ENCODE measurements at places on chromosomes 4 and X.

DNA sequence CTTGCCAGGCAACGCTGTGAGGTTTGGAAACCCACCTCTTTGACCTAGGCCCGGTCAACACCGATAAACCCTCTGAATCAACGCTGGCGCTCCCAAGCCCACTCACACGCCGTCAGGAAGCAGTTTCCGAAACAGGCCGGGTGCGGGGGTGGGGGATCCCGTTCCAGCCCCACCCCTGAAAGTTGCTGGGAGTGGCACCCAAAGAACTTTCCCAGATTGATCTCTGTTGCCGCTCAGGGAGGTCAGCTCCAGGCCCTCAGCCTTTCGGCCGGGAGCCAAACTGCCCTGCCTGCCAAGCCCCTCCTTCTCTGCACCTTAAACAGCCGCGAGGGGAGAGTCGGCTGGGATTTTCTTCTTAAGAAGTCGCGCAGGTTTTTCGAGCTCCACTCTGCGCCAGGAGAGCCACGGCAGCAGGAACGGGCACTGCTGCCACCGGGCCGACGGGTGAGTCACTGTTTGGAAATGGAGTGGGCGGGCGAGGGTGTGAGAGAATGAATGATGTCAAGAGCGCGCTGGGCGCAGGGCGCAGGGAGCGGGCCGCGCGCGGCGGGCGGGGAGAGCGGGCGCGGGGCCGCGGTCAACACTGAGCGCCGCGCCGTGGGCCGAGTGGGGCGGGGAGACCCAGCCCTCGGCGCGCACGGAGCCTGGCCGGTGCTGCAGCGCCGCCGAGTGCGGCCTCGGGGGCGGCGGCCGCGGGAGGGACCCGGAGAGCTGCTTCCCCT lies at the start of gene SGMS2:
Gene SGMS2, plus strand, starts transcription at position 583 of the 722 bp plus-strand sequence. CDS start 70,622 bp downstream, outside the sequence.
- no peak for DNase-seq

DNA sequence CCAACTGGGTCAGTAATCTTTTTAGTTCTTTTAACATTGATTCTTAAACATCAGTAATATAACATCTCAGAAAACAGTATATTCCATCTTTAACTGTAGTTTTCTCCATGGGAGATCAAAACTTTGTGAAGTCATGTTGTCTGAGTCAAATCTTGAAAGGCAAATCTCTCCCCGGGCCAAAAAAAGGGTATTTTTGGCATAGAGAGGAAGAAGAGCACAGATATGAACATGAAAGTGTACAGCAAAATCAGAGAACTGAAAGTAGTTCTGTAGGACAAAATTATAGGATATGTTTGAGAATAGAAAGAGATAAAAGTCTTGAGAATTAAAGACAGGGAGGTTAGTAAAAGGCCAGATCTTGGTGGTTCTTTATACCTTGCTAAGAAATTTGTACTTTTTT lies 176.4 kb upstream of the GYPA start:
- no peak for DNase-seq

GRCh38 chr4:140312100-140312499 lies 61.3 kb upstream of the SCOC start:
- DNase-seq = no peak

- DNase-seq = no peak
These were observed 662.8 kb downstream of the TLL1 start for GRCh38 chr4:166535865-166536264.

GRCh38 chr4:152273343-152273742 lies 262.5 kb downstream of the FBXW7 start:
- DNase-seq = no peak

- no peak for DNase-seq
These were observed 85.7 kb downstream of the MFAP3L start for GRCh38 chr4:169940460-169940859.

GRCh38 chrX:18992829-18993228 lies 8.9 kb upstream of the PHKA2 start:
- DNase-seq = no peak

- no peak for DNase-seq
These were observed 1.3 kb upstream of the PCYT1B start for GRCh38 chrX:24648495-24648894.

GRCh38 chr4:184514121-184514988 lies 40.0 kb upstream of the IRF2 start:
- DNase-seq = peak; percentile 18

- no peak for DNase-seq
These were observed 108.0 kb downstream of the KDR start for GRCh38 chr4:55017406-55017805.

GRCh38 chr4:125382995-125383394 lies 68.2 kb downstream of the FAT4 start:
- no peak for DNase-seq

DNA sequence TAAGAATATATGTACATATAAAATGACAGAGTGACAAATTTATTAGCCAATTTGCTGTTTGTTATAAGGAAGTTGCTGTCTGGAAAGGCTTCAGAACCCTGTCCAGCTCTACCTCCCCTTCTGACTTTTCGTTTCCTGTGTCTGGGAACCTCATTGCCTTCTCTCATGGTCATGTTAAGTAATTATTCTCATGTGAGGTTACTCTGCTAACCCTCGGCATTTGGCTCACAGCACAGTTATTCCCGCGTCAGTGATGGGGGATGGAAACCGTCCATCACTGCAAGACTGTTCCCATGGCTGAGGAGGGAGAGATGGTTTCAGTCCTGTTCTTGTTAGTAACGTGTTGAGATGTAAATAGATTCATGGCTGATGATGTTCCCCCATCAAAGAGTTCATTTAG lies 11.9 kb downstream of the EDNRA start:
- no peak for DNase-seq

DNA sequence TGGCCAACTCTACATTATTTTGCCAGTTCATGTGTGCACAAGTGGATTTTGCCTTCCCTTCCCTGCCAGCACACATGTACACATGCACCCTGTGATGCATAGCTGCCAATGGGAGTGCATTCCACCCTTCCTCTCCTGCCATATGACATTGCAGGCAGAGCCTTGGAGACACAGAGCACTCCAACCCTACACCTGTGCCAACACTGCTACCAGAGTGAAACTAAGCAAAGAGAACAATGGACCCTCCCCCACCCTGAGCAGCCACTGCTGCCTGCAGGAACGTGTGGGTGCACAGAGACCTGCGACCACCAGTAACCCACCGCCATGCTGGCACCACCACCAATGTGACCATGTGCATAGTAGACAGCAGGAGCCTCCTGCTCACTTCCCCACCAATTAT lies 78.4 kb downstream of the ITM2A start:
- DNase-seq = no peak

DNA sequence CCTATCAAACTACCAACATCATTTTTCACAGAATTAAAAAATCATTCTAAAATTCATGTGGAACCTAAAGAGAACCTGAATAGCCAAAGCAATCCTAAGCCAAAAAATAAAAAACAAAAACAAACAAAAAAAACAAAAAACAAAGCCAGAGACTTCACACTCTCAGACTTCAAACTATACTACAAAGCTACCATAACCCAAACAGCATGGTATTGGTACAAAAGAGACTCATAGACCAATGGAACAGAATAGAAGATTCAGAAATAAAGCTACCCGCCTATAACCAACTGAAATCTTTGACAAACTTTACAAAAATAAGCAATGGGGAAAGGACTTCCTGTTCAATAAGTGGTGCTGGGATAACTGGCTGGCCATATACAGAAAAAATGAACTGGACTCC lies 152.3 kb upstream of the SMIM31 start:
- no peak for DNase-seq

- DNase-seq = no peak
These were observed 23.9 kb upstream of the APLN start for GRCh38 chrX:129678614-129679195.

DNA sequence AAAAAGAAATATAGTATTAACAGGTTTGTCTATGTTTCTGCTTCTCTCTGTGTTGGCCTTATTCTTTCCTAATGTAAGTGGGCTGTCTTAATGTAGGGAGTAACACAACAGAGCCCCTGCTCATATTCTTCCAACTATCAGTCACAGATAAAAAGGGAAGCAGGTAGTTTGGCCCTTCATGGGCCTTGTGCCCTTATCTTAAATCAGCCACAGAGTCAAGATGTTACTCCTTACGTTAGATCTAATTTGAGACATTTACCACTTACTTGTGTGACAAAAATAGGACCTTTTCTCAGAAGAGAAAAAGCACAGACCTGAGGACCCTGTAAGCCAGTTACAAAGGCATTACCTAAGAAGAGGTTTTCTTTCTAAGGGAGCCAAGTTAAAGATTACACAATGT lies 589.0 kb downstream of the GRXCR1 start:
- DNase-seq = no peak

- DNase-seq = no peak
These were observed 66.4 kb upstream of the HHIP start for GRCh38 chr4:144579411-144580030.

GRCh38 chr4:148808416-148808815 lies 366.2 kb upstream of the NR3C2 start:
- DNase-seq = no peak

DNA sequence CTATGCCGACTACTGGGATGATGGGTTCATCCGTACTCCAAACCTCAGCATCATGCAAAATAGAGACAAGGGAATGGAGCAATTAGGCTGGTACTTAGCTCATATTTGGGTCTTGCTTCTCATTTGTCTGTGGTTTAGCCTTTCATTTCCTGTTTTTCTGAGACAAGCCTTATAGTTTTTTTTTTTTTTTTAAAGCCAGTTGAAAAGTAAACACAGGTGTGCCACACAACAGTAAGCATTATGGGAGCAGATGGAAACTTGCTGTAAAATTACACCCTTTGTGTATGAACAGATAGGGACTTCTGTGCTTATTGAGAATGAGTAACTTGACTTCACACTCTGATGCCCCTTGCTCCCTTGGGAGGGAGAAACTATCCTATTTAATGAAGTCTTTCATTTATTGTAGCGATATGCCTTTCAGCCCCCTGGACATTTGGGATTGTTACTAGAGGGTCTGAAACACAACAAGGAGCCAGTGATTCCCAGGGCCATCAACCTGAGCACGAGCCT lies 13.7 kb downstream of the RASSF6 start:
- DNase-seq = no peak

DNA sequence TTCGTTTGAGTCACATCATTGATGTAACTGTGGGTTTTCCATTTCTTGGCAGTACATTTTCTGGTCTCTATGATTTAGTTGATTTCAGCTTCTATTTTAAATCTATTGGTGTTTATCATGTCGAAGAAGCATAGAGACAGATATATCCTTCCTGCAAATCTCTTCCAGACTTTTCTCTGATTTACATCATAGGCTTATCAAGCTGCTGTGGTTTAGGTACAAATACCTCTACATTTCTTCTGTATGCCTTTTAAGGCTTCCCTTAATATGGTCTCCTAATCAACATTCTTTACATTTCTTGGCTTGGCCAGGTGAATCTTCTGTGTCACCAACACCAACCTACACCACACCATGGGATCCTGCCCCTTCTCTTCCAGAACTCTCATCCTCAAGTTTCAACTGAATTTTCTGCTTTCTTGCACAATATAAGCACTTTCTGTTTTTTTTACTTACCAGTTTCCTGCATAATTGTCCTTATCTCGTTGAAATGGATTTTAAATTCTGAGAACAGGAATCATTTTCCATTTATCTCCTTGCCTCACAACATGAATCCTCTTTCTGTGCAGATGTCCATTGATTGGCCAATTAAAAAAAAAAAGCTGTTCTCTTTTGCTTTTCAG lies 626.9 kb downstream of the ANKRD50 start:
- no peak for DNase-seq

- DNase-seq = no peak
These were observed 35.3 kb upstream of the GPM6B start for GRCh38 chrX:13852001-13852695.

GRCh38 chrX:103585411-103586313 lies at the start of gene TCEAL4:
Gene TCEAL4, plus strand, starts transcription at chrX:103585515. Its CDS starts 1,161 bp downstream, at chrX:103586676.
- no peak for DNase-seq

GRCh38 chr4:113316879-113317278 lies 267.4 kb downstream of the ANK2 start:
- DNase-seq = no peak

DNA sequence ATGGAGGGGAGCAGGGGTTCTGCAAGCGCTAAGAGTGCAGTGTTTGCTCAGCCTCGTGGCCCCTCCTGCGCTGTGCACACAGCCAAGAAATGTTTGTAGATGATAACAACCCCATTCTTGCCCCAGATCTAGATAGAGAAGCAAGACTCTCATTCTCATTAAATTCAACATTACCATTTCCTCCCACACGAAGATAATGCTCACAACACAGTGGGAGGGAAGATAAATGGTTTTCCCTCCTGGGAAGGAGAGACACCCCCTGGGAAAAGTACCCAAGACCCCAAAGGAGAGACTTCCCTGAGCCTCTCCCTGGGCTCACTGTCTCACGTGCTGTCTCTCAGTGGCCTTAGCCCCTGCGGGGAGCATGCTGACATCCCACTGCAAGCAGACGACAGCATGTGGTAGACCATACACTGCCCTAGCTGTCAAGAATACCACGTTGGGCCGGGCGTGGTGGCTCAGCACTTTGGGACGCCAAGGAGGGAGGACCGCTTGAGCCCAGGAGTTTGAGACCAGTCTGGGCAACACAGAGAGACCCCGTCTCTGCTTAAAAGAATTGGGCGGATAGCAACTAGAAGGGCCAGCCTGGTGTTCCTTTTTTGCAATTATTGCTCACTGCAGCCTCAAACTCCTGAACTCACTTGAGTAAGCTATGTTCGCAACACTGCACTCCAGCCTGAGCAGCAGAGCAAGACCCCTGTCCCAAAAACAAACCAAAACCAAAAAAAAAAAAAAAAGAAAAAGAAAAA lies 34.9 kb upstream of the IQSEC2 start:
- DNase-seq = no peak

DNA sequence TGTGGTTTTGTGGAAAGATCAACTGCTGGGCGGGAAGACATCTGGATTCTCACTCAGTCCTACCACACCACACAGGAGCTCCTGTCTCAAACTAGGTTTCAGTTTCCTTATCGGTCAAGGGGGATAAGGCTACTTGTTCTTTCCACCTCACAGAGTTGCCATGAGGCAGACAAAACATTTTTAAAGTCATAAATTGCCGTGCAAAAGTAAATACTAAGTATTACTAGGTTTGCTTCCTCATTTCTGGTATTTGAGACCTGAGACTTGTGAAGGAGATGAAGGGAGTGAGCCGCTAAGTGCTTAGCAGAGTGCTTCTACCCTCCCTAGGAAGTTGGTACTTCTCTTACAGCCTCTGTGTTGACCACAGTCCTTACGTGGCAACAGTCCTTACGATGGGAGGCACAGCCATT lies 1.5 kb downstream of the LAP3 start:
- DNase-seq = no peak

DNA sequence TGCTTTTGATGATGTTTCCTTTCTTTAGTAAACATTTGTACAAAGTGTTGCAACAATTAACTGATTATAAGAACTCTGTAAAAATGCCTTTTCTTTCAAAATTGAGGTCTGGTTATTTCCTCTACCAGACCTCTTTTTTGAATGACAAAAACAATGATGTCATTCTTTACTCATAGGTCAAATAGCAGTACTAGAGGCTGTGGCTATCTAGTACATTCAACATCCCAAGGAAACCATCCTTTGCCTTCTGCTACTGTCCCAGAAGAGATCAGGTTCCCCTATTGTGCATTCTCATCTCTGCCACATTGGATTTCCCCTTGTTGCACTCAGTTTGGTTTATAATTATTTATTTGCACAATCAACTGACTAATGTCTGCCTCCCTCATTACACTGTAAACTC lies 19.1 kb upstream of the MAD2L1 start:
- no peak for DNase-seq

GRCh38 chr4:169658975-169659715 lies 38.8 kb downstream of the CLCN3 start:
- DNase-seq = no peak

- no peak for DNase-seq
These were observed 3.4 kb upstream of the SEC24D start for GRCh38 chr4:118839221-118839927.

- no peak for DNase-seq
These were observed 23.2 kb upstream of the ZCCHC13 start for GRCh38 chrX:74280759-74281158.

Measured in stimulated activated CD8-positive, alpha-beta memory T cell treated with anti-CD3 and anti-CD28 coated beads, Interleukin-15, amount 100 ng/mL, for 24 hours (primary cell).